ENCODE measurements at places on chromosomes 12 and 14. TPM values are rescaled to one million over a fixed set of nuclear protein-coding genes. Genes with fewer than 3 reads are reported as not detected.

The POTEM gene
- not detected for total RNA-seq

The TAS2R20 gene
- total RNA-seq, result 0.96 TPM

The ADAM21 gene
- total RNA-seq, result not detected

The KCNC2 gene
- total RNA-seq, result not detected

The ARMH4 gene
- 0.72 TPM for total RNA-seq

DNA sequence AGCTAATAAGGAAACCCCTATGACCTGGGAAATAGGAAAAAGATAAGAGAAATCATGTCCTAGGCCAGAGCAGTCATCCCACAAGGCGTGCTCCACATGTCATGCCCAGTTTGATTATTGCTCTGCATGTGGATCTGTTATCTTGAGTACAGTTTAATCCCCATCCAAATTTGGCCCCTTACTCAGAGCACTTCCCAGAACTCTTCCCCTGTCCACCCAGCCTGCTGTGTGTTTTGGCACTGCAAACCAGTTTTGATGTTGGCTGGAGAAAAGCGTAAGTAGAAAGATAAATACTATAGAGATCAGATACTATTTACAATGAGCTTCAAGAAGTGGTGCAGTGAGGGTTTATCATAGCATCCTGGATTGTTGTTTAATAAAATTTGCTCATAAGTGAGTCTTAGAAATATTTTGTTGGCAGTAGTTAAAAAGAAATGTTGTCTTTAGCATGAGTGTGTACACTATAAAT is 83.8 kb downstream of the PTPRB start:
- ATAC-seq, result no peak

GRCh38 chr14:64541261-64541971 is 875 bp downstream of the HSPA2 start:
- ATAC-seq, result peak; percentile 4

GRCh38 chr14:76984297-76984696 is 44.2 kb downstream of the IRF2BPL start:
- ATAC-seq, result no peak

DNA sequence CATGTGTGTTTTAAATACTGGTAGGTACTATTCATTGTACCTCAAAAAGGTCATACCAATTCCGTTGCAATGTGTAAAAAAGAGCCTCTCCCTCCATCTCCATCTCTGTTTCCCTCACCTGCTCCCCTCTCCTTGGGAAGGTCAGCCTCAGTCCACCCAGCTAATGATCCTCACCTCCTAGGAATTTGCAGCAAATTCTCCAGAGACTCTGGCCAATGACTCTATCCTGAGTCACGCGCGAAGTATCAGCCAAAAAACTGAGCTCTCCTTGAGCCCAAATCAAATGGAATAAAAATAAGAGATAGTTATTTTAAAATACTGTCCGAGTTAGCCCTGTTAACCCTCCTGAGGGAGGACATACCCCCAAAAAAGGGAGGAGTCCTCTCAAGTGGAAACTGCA is 148.4 kb downstream of the DPF3 start:
- no peak for ATAC-seq

DNA sequence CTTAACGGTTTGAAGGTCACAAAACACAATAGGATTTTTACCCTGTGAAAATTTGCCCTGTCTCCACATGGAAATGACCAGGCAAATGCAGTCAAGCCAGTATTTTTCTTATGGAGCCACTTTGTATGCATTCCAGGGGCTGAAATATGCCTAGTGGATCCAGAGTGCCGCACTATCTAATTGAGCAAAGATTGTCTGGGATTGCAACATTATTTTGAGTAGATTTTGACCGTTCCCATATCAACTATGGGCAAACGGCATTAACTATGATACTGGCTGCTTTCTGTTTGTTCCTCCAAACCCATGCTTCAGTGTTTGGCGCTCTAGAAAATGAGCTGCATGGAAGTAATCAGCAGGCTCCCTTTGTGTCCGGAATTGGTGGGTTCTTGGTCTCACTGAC is 223.0 kb downstream of the BTG1 start:
- ATAC-seq, result no peak

DNA sequence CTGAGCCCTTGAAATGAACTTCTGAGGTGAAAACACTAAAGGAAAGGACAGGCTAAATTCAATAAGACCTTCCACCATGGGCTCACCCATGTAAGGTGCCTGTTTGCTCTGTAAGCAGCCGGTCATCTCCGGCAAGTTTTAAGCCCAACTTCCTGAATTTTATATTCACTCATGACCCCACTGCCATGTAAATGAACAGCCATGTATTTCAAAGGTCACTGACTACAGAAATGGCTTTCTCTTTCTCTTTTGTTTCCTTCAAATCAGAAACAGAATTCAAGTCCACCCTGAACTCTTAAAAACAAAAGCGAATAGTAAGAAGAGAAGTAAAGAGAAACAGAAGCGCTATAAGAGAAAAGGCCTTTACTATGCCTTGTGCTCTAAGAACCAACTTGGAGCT is 61.7 kb upstream of the OVCH1 start:
- no peak for ATAC-seq

GRCh38 chr12:108729612-108730364 is 1.5 kb downstream of the CORO1C start:
- ATAC-seq, result no peak

GRCh38 chr12:88580051-88580871 is at the start of gene KITLG:
KITLG (minus strand) TSS chr12:88580471; CDS start chr12:88580278, 193 bp downstream.
- ATAC-seq, result peak; percentile 95

DNA sequence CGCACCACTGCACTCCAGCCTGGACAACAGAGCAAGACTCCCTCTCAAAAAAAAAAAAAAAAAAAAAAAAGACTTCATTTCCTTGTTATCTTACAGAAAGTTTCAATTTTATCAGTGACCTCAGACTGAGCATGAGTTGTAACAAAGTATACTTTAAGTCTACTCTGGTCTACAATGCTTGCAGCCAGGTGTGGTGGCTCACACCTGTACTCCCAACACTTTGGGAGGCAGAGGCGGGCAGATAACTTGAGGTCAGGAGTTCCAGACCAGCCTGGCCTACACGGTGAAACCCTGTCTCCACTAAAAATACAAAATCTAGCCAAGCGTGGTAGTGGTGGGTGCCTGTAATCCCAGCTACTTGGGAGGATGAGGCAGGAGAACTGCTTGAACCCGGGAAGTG is 18.0 kb downstream of the HNRNPC start:
- ATAC-seq, result no peak

DNA sequence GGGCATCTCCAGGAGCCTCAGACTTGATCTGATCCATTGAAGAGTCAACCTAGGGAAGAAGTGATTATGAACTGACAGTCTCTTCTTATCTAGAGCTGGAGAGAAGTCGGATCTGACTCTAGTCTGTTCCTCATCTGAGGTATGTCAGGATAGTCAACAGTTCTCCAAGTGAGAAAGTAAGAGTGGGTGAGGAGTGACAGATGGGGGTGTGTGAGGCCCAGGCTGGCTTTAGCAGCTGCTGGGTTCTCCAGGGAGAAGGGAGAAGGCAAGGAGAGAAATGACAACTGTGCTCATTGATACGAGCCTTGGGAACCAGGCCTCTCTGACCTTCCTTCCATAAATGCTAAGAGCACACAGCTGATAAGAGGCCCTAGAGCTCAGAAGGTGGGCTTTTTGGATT is 53.3 kb downstream of the IRAK3 start:
- ATAC-seq, result no peak

DNA sequence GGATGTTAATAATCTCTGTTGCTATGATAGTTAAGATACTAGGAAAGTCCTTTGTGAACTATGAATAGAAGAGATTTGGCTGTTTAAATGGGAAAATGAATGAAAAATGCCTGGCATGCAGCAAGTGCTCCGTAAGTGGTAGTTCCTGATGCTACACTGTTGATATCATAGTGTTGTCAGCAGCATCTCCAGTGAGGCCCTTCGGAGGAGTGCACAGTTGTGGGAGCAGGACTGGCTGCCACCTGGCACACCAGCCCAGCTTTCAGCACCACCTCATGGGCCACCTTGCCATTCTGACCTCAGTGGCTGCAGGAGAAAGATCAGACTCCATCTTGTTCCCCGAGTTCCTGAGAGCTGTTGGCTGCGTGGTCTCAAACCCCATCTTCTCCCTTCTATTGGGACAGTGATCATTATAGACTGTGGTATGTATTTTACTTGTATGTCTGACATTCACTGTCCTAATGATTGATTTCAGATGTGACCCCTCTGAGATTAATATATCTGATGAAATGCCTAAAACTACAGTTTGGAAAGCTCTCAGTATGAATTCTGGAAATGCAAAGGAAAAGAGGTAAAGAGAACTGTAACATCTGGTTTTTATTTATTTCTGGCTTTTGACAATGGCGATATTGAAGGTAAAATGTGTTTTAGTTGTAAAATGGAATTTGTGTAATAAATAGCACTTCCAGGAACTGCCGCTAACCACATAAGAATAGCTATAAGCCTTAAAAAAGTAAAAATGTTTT is 80.9 kb downstream of the SLC4A8 start:
- ATAC-seq, result no peak

- ATAC-seq, result peak; percentile 45
Observed at GRCh38 chr12:111056618-111057521, 136.5 kb upstream of the MYL2 start.

DNA sequence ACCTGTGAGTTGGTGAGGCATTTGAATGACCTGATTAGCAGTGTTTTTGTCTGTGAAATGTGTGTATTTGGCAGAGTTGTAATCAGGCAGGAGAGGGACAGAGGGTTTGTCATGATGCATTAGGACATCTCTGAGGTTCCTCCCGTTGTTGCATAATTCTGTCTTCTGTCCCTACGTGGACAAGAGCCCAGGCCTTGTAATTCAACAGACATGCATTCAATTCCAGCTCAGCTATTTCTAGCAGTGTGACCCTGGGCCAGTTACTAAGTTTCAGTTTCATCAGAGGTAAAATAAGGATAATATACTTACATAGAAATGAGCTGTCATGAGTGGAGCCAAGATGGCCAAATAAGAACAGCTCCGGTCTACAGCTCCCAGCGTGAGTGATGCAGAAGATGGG is 208.6 kb downstream of the SLC38A4 start:
- ATAC-seq, result no peak
